Activated T-helper 2 cell treated with anti-CD3 and anti-CD28 coated beads, Interferon-gamma antibody, Interleukin-2, Interleukin-4, amounts not matched to agents 10 μg/mL and 5 μg/mL and 100 μg/mL, durations not matched to agents 14 hours and 24 hours and 36 hours (primary cell): ENCODE measurements at places on chromosomes 4 and X. TPM values are rescaled to one million over a fixed set of nuclear protein-coding genes. Genes with fewer than 3 reads are reported as not detected.

Gene PFKFB1
- 0.25 and 0.50 TPM in 2 replicates for total RNA-seq

Gene SPANXA2
- total RNA-seq = not detected in 2 replicates

Gene CYBB
- 0.09 TPM in 2 replicates for total RNA-seq

Gene UGT2A1
- not detected in 2 replicates for total RNA-seq

Gene MAGIX
- 1.6 and 2.1 TPM in 2 replicates for total RNA-seq

Gene EXOC1L
- total RNA-seq = not detected in 2 replicates

Gene NAT8L
- 3.5 and 3.6 TPM in 2 replicates for total RNA-seq

Gene CXCR3
- total RNA-seq = 11.1 and 11.4 TPM in 2 replicates

Gene TBC1D8B
- total RNA-seq = 0.43 and 0.46 TPM in 2 replicates

Gene CT45A10
- not detected in 2 replicates for total RNA-seq

Gene COX7B2
- total RNA-seq = not detected in 2 replicates

Gene GPR119
- total RNA-seq = not detected in 2 replicates

Gene NAP1L5
- 5.6 TPM in 2 replicates for total RNA-seq

Gene LDB2
- total RNA-seq = not detected in 2 replicates

Gene MAD2L1
- 68.7 and 70.8 TPM in 2 replicates for total RNA-seq

Gene ANOS1
- not detected in 2 replicates for total RNA-seq

Gene KIAA1210
- not detected in 2 replicates for total RNA-seq

Gene CSAG1
- not detected in 2 replicates for total RNA-seq

Gene ENPEP
- total RNA-seq = 0.02 TPM in 1 of 2 replicates, not detected in the other

Gene CCSER1
- total RNA-seq = not detected in 2 replicates

Gene RHOXF2
- total RNA-seq = not detected in 2 replicates

Gene EDA2R
- 1.8 and 2.3 TPM in 2 replicates for total RNA-seq

Gene DCAF12L1
- total RNA-seq = not detected in 2 replicates

Gene S100P
- total RNA-seq = 3.4 and 5.8 TPM in 2 replicates

Gene MAOA
- 202 and 207 TPM in 2 replicates for total RNA-seq

Gene ADGRL3
- not detected in 2 replicates for total RNA-seq

Gene NEUROG2
- not detected in 2 replicates for total RNA-seq

Gene IDH3G
- 70.8 and 72.4 TPM in 2 replicates for total RNA-seq
